ENCODE measurements at places on chromosomes 13 and 19.

- DNase-seq: no peak
Observed at GRCh38 chr19:48861313-48861712, 7.1 kb downstream of the PLEKHA4 start.

DNA sequence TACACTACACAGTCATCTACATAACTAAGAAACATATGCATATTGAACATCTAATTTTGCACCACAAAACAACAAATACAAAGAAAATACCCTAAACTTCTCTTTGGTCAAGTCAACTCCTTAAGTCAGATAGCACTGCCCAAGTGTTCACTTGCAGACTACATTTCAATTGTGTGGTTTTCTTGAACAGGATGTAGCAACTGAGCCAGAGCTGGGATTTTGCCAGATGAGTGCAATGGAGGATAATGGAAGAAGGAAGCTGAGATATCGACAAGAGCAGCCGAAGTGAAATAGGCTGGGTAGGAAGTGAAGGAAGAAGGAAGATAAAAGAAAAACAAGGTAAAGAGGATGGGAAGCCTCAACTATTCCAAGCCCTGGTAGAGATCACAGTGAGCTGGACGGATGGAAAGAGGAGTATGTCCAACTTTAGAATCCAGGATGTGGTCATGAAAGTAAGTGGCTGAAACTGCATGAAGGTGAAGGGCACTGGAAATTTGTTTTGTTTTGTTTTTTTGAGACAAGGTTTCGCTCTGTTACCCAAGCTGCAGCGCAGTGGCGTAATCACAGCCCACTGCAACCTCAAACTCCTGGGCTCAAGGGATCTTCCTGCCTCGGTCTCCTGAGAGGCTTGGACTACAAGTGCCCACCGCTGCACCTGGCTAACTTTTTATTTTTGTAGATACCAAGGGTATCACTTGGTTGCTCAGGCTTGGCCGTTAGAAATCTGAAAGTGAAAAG, 15.0 kb downstream of the NUFIP1 start:
- no peak for DNase-seq

DNA sequence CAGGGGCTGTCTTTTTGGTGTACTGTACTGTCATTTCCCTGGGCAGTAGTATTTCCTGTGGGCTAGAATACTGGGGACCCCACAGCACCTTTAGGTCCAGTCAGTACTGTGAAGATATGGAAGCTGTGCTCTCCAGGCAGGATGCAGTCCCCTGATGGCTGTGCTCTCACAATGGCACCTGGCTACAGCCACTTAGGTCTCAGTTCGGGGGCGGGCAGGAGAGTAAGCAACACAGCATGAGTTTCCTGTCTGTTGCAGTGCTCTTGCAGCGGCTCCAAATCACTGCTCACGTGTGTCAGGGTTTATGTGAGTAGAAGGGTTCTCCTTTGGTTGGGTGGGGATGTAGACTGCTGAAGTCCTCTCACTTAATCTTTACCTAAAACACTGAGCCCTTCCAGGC, 810.4 kb downstream of the DACH1 start:
- no peak for DNase-seq

DNA sequence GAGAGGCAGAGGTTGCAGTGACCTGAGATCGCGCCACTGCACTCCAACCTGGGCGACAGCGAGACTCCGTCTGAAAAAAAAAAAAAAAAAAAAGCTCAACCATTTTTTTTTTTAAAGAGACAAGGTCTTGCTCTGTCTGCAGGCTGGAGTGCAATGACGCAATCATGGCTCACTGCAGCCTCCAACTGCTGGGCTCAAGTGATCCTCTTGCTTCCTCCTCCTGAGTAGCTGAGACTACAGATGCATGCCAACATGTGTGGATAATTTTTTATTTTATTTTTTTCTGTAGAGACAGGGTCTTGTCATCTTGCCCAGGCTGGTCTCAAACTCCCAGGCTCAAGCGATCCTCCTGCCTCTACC, 10.3 kb downstream of the EHD2 start:
- DNase-seq: no peak

GRCh38 chr19:808423-808775, 11.1 kb downstream of the PTBP1 start:
- DNase-seq: no peak

DNA sequence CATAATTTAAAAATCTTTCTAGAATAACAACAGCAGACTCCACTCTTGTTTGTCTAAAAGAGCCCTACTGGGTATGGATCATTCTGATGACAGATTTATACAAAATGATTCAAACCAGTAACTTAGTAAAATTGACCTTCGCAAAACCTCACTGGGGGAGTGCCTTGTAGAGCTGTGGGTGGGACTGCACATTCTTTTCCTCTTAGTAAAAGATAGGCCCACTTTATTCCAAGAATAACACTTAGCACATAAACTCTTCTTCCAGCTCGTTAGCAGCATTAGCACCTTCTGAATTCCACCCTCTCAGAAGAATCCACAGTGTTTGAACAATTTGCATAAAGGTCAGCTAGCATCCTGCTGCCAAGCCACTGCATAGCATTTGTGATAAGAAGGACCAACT, 106.8 kb downstream of the STOML3 start:
- DNase-seq: no peak

GRCh38 chr13:49183672-49184325, 36.3 kb upstream of the MLNR start:
- no peak for DNase-seq

DNA sequence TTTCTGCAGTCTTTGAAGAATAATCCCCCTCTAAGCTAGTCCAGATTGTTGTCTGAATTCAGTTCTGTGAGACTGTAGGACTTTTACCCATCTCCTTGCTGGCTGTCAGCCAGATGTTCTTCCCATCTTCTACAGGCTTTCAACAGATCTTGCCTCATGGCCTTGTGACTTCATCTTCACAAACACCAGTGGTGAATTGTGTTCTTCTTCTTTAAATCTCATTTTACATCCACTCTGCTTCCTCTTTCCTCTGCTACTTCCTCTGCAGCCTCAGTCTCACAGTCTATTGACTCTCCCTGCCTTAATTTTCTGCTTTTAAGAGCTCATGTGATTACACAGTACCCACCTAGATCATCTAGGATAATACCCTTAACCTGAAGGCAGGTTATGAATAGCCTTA, 859.0 kb upstream of the SLITRK1 start:
- no peak for DNase-seq

DNA sequence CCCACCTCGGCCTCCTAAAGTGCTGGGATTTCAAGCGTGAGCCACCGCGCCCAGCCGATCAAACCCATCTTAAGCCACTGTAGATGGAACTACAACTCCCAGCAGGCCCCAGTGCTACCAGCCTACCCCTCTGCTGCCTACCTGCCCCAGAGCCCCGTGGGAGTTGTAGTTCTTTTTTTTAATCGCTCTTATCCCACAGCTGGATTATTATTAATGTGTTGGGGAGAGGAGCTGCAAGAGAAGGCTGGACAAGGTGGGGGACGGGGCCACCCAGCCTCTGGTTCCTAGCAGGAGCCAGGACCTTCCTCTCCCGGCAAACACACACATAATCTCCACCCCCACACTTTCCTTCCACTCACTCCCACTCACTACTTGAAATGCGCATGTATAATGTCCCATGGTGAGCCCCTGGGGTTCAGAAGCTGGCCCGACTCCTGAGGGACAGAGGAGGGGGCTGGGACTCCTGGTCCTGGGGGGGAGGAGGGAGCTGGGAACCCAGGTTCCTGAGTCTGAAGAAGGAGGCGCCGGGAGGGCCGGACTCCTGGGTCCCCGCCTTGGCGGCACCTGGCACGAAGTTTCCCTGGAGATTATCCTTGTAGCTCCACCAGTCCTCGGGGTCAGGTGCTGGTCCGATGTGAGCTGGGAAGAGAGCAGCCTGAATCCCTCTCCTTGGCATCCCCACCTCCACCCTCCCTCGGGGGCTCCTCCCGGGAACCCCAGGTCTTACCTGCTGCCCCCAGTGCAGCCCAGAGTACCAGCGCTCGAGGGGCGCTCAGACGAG, 958 bp downstream of the CA11 start:
- DNase-seq: peak; percentile 85

DNA sequence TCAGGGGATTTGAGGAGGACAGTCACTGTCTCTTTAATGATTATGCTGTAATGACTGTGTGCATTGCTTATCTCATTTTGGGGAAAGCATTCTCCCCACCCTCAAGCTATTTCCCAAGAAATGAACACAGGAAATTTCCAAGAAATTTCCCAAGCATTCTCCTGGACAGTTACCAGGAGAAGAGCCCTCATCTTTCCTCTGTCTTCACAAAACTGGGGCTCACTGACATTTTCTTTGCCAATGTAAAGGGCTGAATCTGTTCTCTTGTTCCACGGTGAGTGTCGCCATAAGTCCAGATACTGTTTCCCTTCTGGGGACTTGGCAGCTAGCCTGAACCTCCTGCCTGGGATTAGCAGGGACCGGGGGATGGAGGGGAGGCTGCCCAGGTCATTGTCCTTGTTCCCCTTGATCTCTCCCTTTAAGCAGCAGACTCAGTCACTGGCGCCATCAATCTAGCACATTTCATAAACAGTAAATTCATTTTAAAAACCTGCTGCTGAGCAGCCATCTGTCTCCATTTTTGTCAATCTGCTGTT, 172.8 kb downstream of the DNAJC15 start:
- peak; percentile 79 for DNase-seq

GRCh38 chr13:113554333-113554700, 30.2 kb upstream of the TFDP1 start:
- DNase-seq: no peak

DNA sequence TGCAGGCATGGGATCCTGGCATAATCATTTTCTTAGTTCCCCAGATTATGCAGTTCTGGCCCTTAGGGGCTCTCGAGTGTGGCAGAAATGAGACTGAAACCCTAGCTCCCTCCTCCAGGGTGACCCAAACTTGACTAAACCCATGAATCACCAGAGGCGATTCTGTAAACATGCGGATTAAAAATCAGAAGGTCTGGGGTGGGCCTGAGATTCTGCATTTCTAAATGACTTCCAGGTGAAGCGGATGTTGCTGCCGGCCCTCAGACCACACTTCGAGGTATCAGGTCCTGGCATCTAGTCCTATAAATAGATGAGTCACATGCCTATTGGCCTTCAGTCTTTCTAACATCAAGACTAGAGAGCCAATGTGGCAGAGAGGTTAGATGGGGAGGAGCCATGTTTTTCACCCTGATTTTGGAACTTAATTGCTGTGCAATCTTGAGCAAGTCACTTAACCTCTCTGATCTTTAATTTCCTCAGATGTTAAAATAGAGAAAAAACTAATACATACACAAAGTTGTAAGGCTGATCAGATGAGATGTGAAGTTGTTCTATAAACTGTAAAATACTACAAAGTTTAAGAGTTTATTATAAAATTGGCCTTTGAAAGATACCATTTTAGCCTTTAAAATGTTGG, 431.2 kb downstream of the FOXO1 start:
- no peak for DNase-seq

- DNase-seq: no peak
Observed at GRCh38 chr13:69956349-69956748, 151.3 kb upstream of the ATXN8OS start.

DNA sequence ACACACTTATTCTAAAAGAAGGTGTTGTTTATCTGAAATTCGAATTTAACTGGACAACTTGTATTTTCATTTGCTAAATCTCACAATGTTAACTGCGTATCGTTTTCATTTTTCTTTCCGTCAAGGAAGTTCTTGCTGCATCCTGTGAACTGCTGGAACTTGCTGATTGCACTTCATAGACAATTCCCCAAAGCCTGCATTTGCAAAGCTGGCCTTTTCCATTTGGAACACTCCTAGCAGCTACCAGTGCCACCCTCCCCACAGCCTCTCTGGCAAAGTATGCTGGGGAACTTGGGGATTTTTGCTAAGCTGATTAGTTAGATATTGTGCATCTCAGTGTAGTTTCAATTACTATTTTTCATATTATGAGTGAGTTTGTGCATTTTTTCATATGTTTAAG, 20.4 kb upstream of the ARGLU1 start:
- no peak for DNase-seq

DNA sequence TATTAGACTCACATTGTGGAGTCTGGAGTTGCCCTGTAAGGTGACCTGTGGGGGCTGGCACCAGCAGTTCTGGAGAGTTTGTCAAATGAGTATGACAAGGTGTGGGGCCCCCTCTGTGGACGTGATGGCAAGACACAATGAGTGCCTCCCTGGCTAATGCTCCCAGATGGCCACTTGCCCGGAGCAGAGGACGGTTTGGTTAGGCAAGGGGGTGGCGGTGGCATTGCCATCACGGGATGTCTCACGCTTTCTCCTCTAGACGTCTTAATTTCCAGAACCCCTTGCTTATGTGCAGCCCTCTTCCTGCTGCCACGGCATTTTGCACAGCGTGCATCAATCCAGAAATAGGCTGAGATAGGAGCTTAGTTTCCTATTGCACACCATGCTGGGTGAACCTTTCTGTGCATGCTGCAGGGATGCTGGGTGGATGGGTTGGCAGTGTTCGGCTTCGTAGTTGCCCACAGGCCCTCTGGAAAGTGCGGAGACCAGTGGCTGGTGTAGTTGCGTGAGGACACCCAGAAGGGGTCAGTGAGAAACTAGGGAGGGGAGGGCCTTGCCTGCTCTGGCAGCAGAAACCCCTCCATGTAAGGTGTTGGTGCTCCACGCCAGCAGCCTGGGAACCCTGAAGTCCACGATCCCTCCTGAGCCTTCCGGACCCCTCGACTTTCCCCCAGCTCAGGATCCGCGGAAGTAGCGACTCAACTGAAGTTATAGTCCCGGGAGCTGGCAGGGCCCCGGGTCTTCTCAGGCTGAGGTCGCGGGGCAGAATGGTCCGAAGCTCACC, 18.1 kb upstream of the LRP3 start:
- no peak for DNase-seq

- no peak for DNase-seq
Observed at GRCh38 chr19:16359964-16360363, 35.3 kb downstream of the KLF2 start.

DNA sequence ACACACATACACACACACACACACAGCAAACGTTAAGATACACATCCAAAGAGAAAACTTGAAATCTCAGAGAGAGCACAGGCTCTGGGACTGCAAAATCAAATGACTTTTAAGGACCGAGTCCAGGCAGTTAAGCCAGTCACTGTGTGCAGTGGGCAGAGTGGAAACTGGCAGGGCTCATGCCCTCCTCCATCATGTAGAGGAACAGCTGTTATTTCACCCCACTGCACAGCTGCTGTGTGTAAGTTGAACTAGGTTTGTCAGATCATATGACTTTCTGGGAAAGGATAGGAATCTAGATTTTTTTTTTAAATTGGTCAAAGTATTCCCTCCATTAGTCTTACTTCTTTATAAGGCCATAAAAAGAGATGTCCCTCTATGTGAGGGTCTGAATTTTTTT, 1002.1 kb downstream of the UQCRFS1 start:
- no peak for DNase-seq

DNA sequence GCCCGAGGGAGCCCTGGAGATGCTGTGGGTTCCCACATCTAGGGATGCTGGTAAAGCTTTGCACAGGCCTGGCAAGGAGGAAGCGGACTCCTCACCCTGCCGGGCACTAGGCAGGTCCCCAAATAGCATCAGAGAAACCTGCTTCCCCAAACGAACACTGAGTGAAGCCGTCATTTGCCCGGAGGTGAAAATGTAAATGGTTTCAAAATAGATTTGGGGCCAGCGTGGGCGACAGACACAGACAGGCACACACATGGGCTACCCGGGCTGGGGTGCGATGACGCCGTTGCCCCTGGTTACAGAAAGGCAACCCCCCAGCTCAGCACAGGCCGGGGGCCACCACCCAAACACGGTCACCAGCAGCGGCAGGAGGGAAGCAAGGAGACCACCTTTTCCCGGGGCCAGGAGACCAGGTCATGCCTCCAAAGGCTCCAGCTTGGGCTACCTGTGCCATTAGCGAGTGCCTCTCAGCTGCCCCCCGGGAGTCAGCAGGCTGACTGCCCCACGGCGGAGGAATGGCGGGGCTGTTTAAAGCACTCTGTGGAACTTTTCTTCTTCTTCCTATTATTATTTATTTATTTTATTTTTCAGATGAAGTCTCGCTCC, 47.5 kb upstream of the NDUFS7 start:
- no peak for DNase-seq

- DNase-seq: no peak
Observed at GRCh38 chr13:33758113-33758512, 59.8 kb upstream of the RFC3 start.

Measured in DMS 273 treated with DMSO at 0.1 percent for 48 hours (cell line).